Peyer's patch (tissue), 4 donors: ENCODE measurements at places on chromosomes 2 and 18. TPM values are rescaled to one million over a fixed set of nuclear protein-coding genes. Genes with fewer than 3 reads are reported as not detected.

The SCYGR4 gene
- not detected for total RNA-seq

The GCG gene
- total RNA-seq, result 209 TPM

The KCNG2 gene
- 3.8 TPM for total RNA-seq

The OSBPL6 gene
- 4.1 TPM for total RNA-seq

The SETBP1 gene
- total RNA-seq, result 3.3 TPM

The DHRS9 gene
- 5.7 TPM for total RNA-seq

The TUBB8B gene
- not detected for total RNA-seq

The TRIM43 gene
- not detected for total RNA-seq

The ASPRV1 gene
- total RNA-seq, result 4.1 TPM

The DCDC2C gene
- not detected for total RNA-seq

The NPAS2 gene
- total RNA-seq, result 29.7 TPM

The ADCYAP1 gene
- total RNA-seq, result not detected

- no peak for DNase-seq
These were observed 24.8 kb downstream of the NCK2 start for GRCh38 chr2:105769504-105769903.

DNA sequence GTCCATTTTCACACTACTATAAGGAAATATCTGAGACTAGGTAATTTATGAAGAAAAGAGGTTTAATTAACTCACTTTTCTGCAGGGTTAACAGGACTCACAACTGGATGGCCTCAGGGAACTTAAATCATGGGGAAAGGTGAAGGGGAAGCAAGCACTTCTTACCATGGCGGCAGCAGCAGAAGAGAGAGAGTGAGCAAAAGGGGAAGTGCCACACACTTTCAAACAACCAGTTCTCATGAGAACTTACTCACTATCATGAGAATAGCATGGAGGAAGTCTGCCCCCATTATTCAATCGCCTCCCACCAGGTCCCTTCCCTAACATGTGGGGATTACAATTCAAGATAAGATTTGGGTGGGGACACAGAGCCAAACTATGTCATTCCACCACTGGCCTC is 55.1 kb upstream of the NETO1 start:
- DNase-seq, result no peak

DNA sequence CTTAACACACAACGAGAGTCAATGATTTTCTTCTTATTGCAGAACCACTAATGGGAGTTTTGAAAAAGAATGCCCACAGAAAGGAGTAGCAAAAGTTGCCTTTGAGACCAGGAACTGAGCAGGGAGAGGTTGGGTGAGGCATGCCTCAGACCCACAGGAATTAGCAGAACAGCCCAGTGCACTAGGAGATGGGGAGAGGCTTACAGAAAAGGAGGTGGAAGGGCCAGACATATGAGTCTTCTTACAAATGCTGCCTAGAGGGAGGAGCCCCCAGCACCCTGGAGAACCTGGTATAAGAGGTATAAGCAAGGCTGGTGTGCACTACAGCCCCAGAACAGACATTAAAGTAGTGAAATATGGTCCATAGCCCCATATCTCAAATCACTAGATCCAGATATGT is 162.0 kb downstream of the DTNA start:
- DNase-seq, result no peak

- DNase-seq, result no peak
These were observed 658.7 kb upstream of the LINC00305 start for GRCh38 chr18:64807560-64807959.

GRCh38 chr2:42909966-42910365 is 117.6 kb upstream of the HAAO start:
- DNase-seq, result no peak

GRCh38 chr2:144166743-144167142 is 353.2 kb downstream of the ZEB2 start:
- no peak for DNase-seq

- DNase-seq, result no peak
These were observed 156.2 kb upstream of the PIK3C3 start for GRCh38 chr18:41798879-41799278.

DNA sequence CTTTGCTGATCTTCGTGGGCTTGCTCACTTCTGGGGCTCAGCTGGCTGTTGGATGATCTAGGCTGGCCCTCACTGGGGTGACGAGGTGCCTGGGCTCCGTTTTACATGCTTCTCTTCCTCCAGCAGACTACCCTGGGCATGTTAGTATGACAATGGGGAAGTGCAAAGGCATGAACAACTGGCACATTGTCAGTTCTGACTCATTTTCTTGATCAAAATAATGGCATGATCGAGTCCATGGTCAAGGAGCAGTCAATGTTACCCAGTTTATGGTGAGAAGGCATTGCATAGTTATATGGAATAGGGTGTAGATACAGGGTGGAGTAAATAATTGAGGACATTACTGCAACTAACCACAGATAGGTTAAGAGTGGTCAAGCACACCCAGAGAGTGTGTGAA is 10.0 kb upstream of the UPP2 start:
- DNase-seq, result peak; percentile 51

DNA sequence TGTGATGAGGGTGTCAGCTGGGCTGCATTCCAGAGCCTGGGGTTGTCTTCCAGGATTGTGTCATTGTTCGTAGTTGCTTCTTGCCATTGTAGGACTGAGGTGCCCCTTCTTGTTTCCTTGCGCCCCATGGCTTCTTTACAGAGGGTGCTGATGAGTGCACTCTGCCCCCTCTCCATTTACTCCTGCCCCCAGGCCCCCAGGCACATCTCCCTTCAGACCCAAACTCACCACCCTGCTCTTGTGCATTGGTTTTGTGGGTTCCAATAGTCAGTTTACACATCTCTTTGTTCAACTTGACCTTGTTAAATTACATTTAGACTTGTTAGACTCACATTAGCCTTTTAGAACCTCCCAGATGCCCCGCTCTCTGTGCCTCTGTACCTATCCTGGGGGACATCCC is 33.1 kb downstream of the HJURP start:
- DNase-seq, result peak; percentile 37

GRCh38 chr2:215772634-215773563 is 240.5 kb downstream of the MREG start:
- DNase-seq, result no peak

DNA sequence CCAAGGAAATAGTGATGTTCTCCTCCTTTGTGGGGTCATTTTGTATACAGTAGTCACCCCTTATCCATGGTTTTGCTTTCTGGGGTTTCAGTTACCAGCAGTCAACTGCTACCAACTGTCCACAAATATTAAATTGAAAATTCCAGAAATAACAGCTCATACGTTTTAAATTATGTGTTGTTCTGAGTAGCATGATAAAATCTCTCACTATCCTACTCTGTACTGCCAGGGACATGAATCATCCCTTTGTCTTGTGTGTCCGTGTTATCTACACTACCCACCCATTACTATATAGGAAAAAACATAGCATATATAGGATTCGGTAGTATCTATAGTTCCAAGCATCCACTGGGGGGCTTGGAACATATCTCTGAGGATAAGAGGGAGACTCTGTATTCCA is 120.9 kb upstream of the DCC start:
- DNase-seq, result no peak

- DNase-seq, result no peak
These were observed 52.0 kb upstream of the CHAC2 start for GRCh38 chr2:53715568-53715967.

DNA sequence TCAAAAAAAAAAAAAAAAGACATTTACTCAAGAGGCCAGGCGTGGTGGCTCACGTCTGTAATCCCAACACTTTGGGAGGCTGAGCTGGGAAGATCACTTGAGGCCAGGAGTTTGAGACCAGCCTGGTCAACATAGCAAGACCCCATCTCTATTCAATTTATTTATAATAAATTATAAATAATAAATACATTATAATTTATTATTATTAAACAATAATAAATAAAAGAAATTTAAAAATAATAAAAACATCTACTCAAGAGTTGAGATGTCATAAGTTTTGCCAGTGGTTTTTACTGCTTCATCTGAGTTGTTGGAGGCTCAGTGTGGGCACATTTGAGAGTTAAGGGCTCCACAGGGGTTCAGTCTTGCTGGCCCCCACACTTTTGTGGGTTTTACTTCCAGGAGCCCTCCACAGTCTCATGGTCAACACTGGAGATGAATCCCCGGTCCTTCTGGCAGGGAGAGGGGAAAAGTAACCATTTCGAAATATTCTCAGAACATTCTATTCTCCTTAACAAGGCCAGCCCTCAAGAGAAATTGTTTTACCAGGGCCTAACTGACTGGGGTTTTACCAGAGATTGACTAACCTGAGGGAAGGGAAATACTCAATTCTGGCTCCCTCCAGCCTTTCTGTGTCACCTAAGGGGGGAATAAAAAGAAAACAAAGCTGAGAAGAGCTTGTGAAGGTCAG is 51.6 kb upstream of the NCOA1 start:
- DNase-seq, result no peak

GRCh38 chr18:29028560-29028959 is 851.6 kb upstream of the CDH2 start:
- DNase-seq, result no peak

DNA sequence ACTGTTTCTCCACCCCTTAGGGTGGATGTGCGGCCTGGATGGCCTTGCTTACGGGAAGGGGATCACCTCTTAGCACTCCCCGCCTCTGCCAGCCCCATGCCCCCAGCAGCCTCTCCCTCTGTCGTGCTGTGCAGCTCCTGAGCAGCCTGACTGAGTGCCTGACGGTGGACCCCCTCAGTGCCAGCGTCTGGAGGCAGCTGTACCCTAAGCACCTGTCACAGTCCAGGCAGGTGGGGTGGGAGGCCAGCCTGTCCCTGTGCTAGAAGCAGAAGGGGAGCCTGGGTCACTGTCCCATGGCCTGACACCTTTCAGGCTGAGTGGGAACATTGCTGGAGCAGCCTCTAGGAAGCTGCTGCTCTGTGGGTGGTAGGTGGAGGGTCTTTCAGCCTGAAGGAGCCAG is 5.2 kb downstream of the TMEM214 start:
- DNase-seq, result no peak

DNA sequence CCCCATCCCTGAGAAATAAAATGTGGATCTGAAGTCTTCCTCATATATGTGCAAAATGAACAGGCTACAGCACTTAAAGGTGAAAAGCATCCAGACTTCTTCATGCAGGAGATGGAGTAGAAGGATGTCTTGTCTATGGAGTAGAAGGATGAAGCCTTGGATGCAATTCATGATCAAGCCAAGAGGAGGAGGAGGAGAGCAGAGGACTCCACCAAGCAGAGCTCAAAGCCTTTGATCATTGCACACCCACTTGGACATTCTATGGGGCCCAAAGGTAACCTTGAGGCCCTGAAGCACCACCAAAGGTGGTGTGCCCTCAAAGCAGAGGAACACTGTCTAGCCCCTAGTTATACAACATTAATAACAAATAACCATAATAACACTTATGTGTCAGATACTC is 17.3 kb downstream of the ACMSD start:
- no peak for DNase-seq

- no peak for DNase-seq
These were observed 265.1 kb downstream of the SH3BP4 start for GRCh38 chr2:235216901-235217300.

GRCh38 chr2:21041943-21042707 is 1.7 kb downstream of the APOB start:
- no peak for DNase-seq

GRCh38 chr2:69567157-69567908 is 76.2 kb downstream of the AAK1 start:
- no peak for DNase-seq

DNA sequence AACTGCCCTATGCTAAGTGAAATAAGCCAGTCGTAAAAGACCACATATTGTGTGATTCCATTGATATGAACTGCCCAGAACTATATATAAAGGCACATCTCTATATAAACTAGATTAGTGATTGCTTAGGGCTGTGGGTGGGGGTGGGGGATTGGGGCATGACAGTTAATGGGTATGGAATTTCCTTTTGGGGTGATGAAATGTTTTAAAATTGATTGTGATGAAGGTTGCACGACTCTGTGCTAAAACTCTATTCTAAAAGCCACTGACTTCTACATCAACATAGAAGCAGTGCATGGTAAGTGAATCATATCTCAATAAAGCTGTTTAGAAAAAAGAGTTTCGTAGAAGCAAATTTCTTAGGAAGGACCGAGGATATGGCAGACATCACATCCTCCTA is 53.0 kb downstream of the CDCA7 start:
- no peak for DNase-seq

DNA sequence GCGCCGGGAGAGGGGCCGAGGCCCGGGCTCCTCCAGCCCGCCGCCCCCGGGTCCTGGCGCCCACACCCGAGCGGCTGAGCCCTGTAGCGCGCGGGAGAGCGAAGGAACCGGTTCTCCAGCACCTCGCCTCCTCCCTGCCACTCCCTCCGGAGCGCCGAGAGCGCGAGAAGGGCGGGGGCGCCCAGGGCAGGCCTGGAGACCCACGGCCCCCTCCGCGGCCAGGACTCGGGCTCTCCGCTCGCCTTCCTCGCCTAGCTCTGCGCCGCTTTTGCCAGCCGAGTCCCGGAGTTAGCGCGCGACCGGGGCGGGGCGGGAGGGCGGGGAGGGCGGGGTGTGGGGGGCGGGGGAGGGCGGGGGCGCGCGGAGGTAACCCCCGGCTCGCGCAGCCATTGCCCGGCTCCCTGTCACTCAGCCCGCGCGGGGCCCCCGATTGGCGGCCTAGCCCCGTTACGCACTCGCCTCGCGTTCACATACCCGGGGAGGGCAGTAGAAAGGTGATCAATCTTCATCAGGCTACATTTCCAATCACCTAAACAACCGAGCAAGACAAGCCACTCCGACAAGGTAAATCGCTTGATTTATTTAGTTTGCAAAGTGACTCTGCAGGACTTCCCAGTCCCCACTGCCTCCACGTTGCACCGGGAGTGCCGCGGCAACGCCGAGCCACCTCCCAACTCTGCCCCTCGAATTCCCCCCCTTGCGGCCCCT is at the start of gene OTX1:
Gene OTX1, plus strand, starts transcription at position 497 of the 708 bp plus-strand sequence. CDS start 2,161 bp downstream, outside the sequence.
- peak; percentile 66 for DNase-seq

GRCh38 chr2:235160281-235160810 is 208.5 kb downstream of the SH3BP4 start:
- DNase-seq, result no peak

DNA sequence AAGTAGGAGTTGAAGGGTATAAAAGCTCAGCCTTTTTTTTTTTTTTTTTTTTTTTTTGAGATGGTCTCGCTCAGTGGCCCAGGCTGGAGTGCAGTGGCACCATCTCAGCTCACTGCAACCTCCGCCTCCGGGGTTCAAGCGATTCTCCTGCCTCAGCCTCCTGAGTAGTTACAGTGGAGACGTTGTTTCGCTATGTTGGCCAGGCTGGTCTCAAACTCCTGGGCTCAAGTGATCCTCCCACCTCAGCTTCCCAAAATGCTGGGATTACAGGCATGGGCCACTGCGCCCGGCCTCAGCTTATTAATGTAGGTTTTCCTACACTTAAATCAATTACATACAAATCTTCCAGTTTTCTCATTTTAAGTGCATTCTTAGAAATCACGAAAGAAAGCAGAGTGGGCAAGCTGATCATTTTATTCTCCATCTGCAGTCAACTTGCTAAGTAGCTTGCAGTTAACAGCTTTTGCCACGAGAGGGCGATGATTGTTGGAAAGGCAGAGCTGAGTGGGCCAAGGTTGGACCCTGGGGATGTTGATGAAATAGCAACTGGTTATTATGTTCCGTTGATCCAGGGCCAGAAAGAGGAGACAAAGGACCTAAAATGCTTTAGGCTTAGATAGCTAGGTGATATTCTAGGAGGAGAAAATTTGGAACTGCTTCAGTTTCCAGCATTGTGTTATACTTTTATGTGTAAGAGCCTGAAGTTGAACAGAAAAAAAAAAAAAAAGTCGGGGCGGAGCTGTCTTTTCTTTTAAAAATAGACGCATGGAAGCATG is 234.4 kb upstream of the EPAS1 start:
- DNase-seq, result no peak

- peak; percentile 41 for DNase-seq
These were observed 211.7 kb downstream of the NDUFA10 start for GRCh38 chr2:239813261-239814115.
